T-helper 17 cell (primary cell): ENCODE measurements at places on chromosomes 5 and 9. TPM values are rescaled to one million over a fixed set of nuclear protein-coding genes. Genes with fewer than 3 reads are reported as not detected.

The F12 gene
- total RNA-seq, result 1.1 TPM

The GRM6 gene
- total RNA-seq, result not detected

DNA sequence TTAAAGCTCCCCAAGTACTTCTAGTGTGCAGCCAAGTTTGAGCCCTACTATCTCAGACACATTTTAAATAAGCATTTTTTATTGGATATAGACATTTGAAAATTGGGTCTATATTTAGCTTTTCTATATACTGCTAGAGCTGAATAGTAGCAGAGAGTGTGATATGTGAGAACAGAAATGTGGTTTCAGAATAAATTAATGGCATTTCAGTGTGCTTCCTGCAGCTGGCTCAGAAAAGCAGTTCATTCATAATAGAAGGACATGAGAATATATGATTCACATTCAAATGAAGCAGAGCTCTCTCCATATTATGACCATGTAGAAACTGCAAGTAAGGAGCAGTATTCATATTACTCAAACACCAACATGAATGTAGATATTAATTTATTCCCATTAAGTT, 464.0 kb downstream of the PTPRD start:
- no peaks in the 10 kb centered on the region for H3K27me3 ChIP-seq
- H3K4me1 ChIP-seq, result no peaks in the 10 kb centered on the region
- H3K27ac ChIP-seq, result no peak overlapping the region
- no peak overlapping the region for H3K4me3 ChIP-seq

GRCh38 chr9:31637861-31638260, 746.6 kb upstream of the ACO1 start:
- H3K36me3 ChIP-seq, result no peaks in the 10 kb centered on the region
- peaks cover 16% of the 10 kb centered on the region for H3K4me1 ChIP-seq
- H3K27ac ChIP-seq, result no peak overlapping the region
- H3K27me3 ChIP-seq, result no peaks in the 10 kb centered on the region

- DNase-seq, result no peak
- H3K4me1 ChIP-seq, result peaks cover 6% of the 10 kb centered on the region
- no peak overlapping the region for H3K27ac ChIP-seq
- H3K27me3 ChIP-seq, result peaks cover 39% of the 10 kb centered on the region
- peaks cover 4% of the 10 kb centered on the region for H3K36me3 ChIP-seq
Measured at GRCh38 chr5:82340799-82341198, 62.6 kb upstream of the RPS23 start.

GRCh38 chr9:13590996-13591395, 311.5 kb upstream of the MPDZ start:
- H3K27ac ChIP-seq, result no peak overlapping the region
- DNase-seq, result no peak
- no peaks in the 10 kb centered on the region for H3K4me1 ChIP-seq
- H3K36me3 ChIP-seq, result no peaks in the 10 kb centered on the region

DNA sequence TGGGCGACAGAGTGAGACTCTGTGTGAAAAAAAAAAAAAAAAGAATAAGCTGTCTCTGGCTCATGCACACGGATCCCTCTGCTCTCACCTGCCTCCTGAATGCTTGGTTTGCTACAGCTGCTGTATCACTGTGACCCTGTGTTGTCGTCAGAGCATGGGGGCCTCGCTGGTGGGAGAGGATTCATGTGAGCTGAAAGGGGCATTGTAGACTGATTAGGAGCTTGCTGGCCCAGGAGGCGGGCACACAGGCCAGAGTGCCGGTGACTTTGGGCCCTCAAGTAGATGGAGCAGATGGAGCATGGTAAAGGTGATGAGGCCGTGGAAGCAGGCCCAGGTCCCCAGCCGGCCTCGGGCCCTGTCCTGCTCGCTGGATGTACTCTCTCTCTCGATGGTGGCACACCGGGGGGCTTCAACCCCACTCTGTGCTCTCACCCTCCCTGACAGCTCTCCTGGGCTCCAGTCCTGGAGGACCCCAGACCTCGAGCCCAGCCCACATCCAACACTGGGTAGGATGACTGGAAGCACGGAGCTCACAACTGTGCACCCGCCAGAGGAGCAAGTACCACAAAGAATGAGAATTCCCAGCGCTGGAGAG, 7.1 kb downstream of the FLT4 start:
- no peaks in the 10 kb centered on the region for H3K4me1 ChIP-seq
- peaks cover 19% of the 10 kb centered on the region for H3K27me3 ChIP-seq
- no peak for DNase-seq
- H3K27ac ChIP-seq, result no peak overlapping the region
- H3K4me3 ChIP-seq, result no peak overlapping the region
